Right renal cortex interstitium (tissue), 3 donors: ENCODE measurements at places on chromosomes 6 and 20. TPM values are rescaled to one million over a fixed set of nuclear protein-coding genes. Genes with fewer than 3 reads are reported as not detected.

The CST2 gene
- polyA plus RNA-seq: not detected

The PBX2 gene
- polyA plus RNA-seq: 155 TPM

DNA sequence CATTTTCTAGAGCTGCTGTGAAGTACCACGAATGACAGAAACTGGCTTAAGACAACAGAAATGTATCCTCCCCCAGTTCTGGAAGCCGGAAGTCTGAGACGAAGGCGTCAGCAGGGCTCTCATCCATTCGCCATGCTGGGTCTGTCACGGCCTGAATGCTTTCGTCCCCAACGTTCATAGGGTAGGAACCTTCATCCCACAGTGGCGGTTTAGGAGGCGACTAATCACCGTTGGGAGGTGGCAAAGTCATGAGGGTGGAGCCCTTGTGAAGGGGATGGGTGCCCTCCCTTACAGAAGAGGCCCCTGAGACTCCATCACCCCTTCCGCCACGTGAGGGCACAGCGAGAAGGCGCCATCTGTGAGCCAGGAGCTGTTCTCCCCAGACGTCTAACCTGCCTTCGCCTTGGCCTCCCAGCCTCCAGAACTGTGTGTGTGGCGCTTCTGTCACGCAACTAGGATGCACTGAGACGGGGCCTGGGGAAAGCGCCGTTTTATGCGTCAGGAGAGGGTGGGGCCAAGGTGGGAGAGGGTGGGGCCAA lies 250.3 kb downstream of the TTLL2 start:
- no peak for DNase-seq

DNA sequence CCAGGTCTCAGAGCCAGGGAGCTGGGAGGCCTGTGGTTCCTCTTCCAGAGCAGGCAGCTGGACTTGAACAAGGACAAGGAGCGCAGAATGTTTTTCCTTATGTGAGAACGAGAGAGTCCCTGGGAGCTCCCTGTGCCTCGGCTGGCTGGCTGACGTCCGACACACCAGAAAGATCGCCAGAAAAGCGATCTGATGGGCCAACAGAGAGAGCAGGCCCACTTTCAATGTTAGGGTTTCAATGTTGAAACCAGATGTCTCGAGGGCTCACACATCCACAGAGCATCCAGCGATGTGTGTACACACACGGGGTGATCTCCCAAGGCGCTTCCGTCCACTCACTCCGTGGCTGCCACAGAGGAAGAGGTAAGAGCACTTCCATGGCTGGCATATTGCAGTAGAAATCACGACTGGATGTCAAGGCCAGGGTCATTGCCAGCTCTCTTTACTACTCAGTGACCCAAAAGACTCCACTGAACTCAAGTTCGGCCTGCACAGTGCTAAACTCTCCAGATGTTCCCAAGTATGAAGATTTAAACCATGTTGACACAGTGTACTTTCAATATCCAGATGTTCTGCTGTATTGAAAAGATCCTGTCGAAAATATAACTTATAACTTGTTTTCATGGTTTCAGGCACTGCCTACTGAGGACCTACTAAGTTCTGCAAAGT lies 70.8 kb upstream of the FOXC1 start:
- DNase-seq: no peak

The BANF2 gene
- 0.29 TPM for polyA plus RNA-seq

DNA sequence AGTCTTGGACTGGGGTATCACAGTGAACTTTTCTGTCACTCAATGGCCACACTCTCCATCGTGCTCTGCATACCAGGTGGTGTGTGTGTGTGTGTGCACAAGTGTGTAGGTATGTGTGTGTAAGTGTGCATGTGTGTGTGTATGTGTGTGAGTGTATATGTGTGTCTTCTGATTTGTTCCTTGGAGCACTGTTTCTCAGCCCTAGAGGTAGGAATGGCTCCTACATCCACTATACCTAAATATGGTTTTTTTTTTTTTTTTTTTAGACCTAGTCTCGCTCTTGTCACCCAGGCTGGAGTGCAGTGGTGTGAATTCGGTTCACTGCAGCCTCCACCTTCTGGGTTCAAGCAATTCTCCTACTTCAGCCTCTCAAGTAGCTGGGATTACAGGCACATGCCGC lies 236.6 kb downstream of the PHF3 start:
- DNase-seq: no peak

DNA sequence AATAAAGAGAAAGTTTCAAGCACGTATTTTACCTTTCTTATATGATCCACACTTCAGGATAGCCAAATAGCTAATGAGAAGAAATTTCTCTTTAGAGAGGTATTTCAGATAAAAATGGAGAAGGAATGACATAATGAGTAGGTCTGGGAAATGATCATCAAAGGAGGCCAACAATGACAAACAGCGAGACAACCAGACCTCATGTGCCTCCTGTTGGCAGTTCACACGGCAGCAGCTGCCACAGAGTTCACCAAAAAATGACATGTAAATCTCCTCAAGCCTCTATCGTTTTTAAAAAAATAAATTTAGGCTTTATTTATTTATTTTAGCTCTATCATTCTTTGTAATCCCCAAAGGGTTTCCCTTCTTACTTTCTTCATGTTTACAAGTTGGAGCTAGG lies 47.7 kb downstream of the SLC2A12 start:
- no peak for DNase-seq

GRCh38 chr6:35634316-35634715 lies 54.4 kb downstream of the FKBP5 start:
- no peak for DNase-seq

- DNase-seq: no peak
Measured at GRCh38 chr20:19594896-19595295, 163.2 kb upstream of the RIN2 start.

The C4A gene
- 13.1 TPM for polyA plus RNA-seq

GRCh38 chr20:22921595-22922421 lies 113.3 kb upstream of the SSTR4 start:
- no peak for DNase-seq

DNA sequence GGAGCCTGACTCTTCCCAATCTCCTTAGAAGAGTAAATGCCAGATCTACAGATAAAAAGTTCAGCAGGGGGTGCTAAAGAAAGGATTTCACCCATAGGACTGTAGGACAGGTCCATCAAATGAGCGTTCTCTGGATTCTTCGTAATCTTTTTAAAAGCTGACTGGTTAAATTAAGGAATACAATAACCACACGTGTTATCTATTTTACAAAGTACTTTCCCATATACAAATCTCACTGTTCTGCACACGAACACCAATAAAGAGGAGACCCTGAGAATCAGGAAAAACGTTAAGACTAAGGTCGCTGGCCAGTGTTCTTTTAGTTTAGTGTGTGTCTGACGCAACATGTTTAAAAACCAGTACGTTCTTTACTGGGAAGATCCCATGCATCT lies 542 bp downstream of the TUBE1 start:
- peak; percentile 47 for DNase-seq

- no peak for DNase-seq
Measured at GRCh38 chr6:160081398-160081797, 40.2 kb upstream of the SLC22A1 start.

The OTOR gene
- polyA plus RNA-seq: 0.32 TPM

DNA sequence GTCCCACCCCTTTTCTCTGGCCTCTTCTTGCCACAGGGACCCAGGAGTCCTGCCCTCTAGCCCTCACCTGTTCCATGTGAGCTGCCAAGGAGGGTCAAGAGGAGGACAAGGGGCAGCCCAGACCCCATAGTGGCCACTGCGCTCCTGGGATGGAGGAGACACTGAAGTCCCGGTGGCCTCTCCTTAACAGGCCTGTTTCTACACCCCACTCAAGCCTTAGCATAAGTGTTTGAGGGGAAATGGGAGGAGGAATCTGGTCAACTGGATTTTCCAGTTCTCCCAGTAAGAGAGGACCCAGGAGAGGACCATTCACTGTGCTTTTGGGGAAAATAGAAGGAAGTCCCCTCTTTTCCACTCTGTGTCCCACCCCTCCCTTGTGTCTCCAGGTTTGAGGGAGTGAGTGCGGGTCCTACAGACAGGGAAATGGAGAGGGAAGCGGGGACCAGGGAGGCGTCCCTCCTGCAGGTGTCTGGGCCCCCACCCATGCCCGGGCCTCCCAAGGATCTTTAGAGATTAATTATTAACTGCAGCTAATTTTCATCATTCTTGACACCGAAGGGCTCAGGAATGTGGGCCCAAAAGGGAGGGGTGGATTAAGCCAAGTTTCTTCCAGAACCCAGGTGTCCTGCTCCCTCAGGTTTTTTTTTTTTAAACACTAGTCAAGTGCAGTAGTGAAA lies at the start of gene SFTA2:
Gene SFTA2, minus strand, starts transcription at position 202 of the 677 bp plus-strand sequence. Its CDS starts 74 bp downstream, at position 128.
- DNase-seq: no peak

DNA sequence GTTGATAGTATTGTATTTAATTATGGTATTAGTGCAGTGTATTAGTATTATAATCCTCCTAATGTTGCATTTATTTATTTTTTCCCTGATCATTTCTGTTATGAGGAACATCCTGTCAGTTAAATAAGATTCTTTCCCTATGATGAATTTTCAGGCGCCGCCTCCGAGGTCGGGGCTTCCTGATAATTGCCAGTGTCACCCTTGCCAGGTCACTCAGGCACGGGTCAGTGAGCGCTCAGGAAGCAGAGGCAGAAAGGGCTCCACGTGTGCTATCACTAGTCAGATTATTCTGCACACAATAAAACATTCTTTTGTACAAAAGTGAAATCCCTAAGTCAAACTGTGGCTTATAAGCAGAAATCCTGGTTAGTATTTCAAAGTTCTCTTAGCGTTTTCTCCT lies 64.8 kb downstream of the TSHZ2 start:
- no peak for DNase-seq
